ENCODE measurements at places on chromosomes 1 and 21.
A peak's percentile ranks its signal among the peaks of the same experiment; 100 is the strongest.

DNA sequence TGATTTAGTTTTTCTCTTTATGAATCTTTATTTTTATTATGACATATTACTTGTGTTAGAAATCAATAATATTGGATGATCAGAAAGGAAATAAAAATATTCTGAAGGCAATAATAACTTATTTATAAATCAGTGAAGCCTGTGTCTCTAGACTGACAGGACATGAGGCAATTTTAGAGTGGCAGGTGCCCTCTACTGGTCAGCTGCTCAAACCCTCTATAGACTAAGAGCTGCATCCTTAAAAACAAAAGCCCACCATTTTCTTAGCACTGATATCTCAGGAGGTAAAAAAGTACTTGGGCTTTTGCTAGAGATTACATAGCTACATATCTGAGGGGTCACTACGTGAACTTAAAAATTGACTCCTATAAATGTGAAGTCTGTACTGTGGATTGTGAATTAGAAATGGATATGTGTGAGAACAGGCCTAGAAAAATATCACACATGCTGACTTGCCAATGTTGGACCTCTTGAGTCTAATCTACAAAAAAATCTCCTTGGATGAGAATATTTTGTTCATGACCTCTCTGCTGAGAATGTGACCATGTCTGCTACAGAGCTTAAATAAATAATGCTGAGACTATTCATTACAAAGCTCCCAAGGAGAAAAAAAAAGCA, 597.9 kb upstream of the ADAMTS5 start:
- DNase-seq, result peak; percentile 1

DNA sequence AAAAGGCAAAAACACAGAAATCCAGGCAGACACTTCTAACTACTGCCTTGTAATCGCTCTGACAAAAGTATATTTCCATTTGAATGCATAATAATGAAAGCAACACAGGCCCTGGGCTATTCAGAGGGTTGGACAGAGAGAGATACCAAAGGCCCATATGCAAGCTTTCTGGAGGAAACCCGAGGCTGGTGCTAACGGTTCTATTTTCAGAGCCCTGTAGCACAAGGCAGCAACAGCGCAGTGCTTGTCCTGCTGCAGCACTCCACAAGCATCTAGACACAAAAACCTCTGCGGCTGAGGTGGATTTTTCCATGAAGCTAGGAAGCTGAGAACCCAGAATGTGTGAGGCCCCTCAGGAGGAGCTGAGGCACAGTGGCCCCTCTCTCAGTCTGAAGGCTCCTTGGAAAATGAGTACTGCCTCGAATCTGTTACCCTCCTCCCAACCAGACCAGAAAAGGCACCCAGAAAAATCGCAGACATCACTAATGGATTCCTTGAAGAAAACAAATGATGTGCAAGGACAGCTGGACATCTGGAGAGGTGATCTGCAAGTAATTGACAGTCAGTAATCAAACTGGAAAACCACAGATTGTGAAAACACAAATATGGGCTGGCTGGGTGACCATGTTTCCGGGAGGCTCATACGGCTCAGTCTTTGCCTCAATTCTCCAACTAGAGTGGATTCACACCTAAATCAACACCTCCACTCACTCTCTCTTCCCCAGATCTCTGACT, 54.0 kb downstream of the COLGALT2 start:
- DNase-seq, result no peak

DNA sequence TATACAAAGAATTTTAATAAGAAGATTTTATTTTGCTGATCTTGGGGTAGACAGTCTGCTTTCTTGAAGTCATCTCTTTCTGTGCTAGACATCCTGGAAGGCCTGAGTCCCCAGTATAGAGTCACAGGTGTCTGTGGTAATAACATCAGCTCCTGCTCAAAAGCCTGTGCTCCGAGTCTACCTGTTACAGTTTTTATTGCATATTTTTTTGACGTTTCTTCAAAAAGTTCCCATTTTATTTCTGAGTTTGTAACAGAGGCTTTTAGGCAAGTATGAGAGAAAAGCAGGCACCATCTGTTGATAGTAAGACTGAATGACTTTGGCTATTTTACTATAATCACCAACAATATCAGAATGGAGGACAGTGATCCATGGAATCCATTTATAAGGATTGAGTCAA, 58.0 kb upstream of the WDR26 start:
- no peak for DNase-seq

DNA sequence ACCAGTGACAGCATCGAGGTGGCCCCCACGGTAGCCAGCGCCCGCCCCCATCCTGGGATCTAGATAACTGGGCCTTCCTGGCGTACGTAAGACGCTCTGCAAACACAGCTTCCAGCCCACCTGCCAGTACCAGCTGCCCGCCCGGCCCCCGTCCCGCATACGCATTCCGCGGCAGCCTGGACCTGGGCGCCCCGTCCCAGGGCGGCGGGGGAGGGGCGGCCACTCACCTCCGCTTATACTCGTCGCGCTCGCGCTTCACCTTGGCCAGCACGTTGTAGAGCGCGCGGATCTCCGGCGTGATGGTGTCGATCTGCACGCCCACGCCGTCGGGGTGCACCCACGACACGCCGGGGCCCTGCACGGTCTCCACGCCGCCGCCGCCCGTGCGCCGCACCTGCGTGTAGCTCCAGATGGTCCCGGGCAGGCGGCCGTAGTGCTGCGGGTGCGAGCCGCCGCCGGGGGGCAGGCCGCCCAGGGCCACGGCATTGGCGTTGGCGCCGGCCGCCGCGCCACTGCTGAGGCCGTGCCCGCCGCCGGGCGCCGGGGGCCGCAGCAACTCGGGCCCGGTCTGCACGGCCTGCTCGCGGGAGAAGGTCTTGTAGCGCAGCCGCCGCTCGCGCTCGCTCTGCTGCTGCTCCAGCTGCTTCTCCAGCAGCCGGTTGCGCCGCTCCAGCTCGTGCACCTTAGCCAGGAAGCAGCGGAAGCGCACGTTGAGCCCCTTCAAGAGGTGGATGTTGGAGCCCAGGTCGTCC, 859 bp downstream of the IFFO2 start:
- peak; percentile 66 for DNase-seq

GRCh38 chr1:63148825-63149645, 173.3 kb upstream of the FOXD3 start:
- DNase-seq, result peak; percentile 8

DNA sequence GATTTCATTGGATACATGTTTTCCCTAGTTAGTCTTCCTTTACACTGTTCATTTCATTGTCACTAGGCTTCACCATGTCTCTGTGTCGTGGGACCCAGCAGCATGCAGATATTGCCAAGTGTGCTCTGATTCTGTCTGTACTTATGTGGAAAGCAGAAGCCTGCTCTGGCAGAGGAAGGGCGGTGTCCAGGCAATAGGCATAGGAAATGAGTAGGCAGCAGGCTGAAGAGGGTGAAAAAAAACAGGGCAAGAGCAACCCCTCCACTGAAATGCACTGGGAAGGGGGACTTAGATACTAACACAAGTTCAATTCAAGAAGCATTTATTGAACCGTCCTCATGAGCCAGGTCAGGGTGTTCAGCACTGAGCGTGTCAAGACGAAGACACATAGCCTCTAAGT, 85.2 kb upstream of the VAV3 start:
- no peak for DNase-seq

GRCh38 chr1:98045767-98046641, 125.2 kb upstream of the DPYD start:
- DNase-seq, result no peak

GRCh38 chr1:18343581-18343980, 137.1 kb upstream of the KLHDC7A start:
- no peak for DNase-seq

GRCh38 chr1:84539972-84540371, 33.6 kb upstream of the GNG5 start:
- no peak for DNase-seq

DNA sequence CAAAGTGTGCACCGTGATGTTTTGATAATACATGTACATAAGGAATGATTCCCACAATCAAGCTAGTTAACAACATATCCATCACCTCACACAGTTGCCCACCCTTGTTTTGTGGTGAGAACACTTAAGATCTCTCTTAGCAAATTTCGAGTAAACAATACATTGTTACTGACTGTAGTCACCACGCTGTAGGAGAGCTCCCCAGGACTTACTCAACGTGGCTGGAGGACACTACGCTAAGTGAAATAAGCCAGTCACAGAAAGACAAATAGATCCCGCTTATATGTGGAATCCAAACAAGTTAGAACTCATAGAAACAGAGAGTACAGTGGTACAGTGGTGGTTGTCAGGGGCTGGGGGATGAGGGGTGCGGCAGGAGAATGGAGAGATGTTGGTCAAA, 24.8 kb downstream of the GPR137B start:
- no peak for DNase-seq

DNA sequence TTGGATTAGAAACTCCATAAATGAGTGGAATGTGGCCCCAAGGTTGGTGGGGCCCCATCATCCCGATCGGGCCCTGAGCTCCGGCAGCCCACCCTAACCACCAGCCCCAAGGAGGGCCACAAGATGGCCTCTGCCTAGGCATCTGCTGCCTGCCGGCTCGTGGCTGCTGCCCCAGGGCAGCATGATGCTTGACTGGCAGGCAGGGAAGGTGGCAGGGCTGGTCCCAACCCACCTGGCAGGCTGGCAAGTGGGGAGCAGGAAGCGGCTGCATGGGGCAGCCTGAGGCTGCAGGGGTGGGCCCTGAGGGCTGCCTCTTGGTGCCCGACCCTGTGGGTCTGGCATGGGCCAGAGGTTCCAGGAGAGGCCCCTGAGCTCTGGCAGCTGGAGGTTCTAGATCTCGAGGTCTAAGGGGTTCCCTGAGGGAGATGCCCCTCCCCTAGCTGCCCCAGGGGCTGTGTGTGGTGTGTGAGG, 760 bp upstream of the GJC2 start:
- no peak for DNase-seq

- DNase-seq, result no peak
Measured at GRCh38 chr1:207833956-207834660, 76.8 kb downstream of the CD34 start.

DNA sequence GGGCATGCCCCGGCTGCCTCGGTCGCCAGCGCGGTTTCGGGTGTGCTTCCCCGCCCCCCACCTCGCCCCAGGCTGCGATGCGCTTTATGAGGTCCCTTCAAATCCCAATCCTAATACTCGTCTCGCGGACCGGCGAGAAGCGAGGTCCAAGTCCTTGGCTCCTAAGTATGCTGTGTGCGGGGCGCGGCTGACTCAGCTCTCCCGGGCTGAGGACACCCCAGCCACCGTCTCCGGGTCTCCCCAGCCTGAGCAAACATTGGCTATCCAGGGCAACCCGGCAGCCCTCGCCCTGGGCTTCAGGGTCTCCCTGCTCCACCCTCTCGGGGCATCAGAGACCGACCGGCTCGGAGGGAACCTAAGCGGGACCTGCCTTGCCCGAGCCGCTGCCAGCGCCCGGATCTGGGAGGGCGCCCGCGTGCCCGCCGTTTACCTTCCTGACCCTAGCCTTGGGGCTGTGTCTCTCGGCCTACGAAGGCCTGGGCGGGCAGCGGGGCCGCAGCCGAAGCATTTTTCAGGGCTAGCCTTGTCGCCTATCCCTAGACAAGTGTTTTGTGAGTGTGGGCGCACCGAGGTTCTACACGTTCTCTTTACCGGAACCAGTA, 1.2 kb downstream of the ITPKB start:
- peak; percentile 58 for DNase-seq

- DNase-seq, result no peak
Measured at GRCh38 chr21:31804008-31804394, 68.8 kb upstream of the HUNK start.

- no peak for DNase-seq
Measured at GRCh38 chr1:228921481-228921880, 186.2 kb downstream of the RHOU start.

GRCh38 chr1:52834798-52835197, 7.8 kb upstream of the ZYG11A start:
- DNase-seq, result no peak

- no peak for DNase-seq
Measured at GRCh38 chr1:181818459-181818858, 243.1 kb downstream of the ZNF648 start.

GRCh38 chr1:243416495-243416894, 160.7 kb downstream of the SDCCAG8 start:
- DNase-seq, result no peak

GRCh38 chr21:40668555-40669275, 178.2 kb downstream of the DSCAM start:
- no peak for DNase-seq

- DNase-seq, result no peak
Measured at GRCh38 chr1:32759521-32759981, 57.0 kb upstream of the SYNC start.

DNA sequence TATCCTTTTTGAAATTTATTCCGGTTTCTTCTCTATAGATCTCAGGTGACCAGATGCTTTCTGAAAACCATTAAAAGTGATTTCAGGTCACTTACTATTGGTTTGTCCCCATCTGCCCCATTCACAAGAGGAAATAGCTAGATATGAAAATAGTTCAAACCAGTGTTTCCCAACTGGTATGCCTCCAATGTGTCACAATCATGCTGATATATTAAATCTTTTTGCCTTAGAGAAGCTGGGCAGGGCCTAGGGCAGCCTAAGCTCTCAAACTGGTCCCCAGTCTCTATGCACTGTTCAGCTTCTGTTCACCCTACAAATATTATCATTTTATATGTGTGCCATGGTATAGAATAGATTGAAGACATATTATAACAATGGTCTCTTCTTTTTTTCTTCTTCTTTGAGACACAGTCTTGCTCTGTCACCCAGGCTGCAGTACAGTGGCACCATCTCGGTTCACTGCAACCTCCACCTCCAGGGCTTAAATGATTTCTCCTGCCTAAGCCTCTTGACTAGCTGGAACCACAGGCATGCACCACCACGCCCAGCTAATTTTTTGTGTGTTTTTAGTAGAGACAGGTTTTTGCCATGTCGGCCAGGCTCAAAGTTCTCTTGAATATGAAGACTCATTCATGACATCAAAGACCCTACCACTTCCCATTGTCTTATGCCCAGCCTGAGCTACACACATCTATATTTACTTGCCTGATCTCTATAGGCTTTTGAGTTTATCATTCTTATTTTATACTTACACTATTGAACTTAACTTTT, 15.7 kb downstream of the PTPN22 start:
- no peak for DNase-seq

DNA sequence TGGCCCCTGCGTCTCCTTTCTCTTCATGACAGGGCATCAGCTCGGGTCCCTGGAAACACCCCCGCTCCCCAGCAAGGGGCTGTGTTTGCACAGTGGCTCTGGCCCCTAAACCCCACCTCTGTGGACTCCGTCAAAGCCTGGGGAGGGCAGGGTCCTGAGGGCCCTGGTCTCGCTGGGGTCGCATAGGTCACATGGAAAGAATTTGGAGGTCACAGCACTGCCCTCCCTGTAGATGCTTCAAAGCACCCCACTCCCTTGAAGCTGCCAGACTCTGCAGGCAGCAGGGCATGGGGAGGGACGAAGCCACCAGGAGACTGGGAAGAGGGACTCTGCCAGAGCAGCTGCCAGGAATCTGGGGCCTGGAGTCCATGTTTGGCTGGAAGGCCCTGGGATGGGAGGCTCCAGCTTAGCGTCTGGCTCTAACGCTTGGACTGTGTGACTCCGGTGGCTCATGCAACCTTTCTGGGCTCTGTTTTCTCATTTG, 36.6 kb upstream of the ECE1 start:
- no peak for DNase-seq
